Osteoblast (primary cell): ENCODE measurements at places on chromosomes 7 and 10. TPM values are rescaled to one million over a fixed set of nuclear protein-coding genes. Genes with fewer than 3 reads are reported as not detected.

DNA sequence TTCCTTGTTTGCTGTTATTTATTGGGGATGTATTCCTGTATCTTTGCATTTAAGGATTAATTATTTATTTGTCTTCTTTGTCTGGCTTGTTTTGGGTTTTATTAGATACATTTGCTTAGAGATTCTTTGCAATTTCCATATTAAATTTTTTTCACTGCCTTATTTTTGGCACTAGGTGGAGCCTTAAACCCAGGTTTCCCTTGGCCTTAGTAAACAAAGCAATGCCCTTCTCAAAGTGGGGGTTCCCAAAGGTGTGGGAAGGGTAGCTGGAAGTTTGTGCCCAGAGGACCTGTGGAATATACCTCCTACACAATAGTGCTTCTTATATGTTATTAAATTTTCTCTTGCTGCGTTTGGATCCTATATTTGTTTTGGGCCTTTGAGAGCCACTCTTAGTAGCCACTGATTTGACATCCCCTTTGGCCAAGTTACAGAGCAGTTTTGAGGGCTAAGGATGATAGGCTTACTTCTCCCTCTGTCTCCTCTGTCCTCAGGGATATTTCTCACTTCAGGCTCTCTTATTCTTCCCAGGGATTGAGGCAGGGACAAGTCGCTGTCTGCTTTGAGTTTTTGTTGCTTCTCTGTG lies 162.3 kb downstream of the ITGB1 start:
- no peak for DNase-seq

DNA sequence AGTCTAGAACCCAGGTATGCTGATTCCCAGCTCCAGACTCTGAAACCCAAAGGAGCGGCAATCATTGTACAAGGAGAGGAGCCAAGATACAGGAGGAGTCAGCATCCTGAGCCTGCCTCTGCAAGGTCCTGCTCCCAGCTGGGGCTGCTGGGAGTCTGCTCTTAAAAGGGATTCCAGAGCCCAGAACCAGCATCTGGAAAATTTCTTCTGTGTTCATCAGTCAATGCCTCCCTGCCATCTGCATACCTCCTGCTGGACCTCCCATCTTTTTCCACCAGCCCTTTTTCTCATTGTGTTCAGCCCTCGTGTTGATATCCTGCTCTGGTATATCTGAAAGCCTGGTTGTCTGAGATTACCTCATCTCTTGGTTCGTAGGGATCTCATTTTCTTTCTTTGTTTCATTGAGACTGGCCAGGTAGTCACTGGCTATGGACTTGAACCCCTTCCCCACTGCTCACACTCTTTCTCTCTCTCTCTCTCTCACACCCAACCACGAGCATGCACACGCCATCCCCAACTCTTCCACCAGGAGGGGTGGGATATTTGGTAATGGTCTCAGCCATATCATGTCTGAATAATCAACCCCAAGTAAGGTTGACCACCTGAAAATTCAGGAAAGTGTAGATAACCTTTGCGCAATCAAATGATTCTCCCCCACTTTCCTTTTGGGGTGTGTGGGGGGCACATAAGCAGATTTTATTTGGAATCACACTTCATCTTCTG lies 608.8 kb downstream of the LRMDA start:
- no peak for DNase-seq

DNA sequence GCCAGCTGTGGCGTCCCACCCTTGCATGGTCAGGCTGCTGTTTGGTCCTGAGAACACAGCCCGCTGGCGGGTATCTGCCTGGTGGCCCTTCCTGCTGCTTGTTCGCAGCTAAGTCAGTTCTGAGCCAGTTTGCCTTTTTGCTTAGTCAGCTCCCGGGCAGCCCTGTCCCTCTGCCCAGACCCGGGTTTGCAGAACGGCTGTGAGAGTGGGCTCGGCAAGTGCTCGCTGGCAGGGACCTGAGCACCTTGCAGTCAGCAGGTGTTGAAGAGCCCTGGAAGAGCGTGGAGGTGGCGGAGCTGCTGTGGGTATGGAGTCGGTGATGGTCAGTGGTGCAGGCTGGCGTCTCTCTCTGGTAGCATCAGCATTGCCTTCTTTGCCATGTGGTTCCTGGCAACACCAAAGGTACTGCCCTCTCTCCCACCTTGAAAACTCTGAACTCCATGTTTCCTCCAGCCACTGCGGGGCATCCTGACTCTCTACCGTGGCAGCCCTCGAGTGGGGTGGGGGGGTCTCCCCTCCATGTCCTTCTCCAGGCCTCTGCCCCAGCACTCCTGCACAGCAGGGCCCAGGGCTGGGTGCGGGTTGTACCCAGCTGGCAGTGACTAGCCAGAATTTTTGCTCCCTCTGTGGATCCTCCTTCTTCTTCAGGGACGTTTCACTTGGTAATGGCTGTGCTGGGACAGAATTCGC lies 4.6 kb downstream of the INPP5A start:
- peak; percentile 69 for DNase-seq

GRCh38 chr10:102580230-102580629 lies 64.0 kb upstream of the TRIM8 start:
- DNase-seq = peak; percentile 77

DNA sequence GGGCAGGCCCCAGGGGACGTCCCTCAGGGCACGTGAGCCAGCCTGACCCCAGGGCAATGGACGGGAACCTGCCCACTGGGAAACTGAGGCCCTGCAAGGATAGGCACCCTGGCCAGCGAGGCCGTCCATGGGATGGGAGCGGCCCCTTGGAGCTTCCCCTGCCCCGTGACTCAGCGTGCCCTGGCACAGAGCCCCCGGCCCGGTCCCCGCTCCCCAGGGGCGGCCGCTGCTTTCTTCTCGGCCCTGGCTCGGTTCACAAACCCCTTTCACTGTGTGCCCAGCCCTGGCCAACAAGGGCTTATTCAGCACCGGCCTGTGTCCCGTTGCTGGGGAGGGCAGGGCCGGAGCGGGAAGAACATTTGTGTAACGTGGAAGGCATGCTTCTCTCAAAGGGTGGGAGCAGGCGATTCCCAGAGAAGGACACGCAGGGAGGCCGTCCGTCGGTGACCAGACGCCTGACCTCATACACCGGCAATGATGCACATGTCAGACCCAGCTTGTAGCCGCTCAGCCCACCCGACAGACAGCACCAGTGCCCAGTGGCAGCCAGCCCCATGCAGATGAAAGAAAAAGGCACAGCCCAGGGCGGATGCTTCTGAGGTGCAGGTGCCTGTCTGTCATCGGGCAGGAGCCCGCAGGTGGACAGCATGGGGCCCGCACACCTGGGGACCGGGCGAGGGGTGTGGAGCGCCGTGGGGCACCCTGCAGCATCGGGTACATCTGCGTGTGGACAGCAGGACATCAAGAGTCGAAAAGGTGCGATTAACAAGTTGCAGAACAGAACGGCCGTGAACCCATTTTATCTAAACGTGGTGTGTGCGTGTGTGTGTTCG lies 94.5 kb downstream of the PDGFA start:
- DNase-seq = no peak

DNA sequence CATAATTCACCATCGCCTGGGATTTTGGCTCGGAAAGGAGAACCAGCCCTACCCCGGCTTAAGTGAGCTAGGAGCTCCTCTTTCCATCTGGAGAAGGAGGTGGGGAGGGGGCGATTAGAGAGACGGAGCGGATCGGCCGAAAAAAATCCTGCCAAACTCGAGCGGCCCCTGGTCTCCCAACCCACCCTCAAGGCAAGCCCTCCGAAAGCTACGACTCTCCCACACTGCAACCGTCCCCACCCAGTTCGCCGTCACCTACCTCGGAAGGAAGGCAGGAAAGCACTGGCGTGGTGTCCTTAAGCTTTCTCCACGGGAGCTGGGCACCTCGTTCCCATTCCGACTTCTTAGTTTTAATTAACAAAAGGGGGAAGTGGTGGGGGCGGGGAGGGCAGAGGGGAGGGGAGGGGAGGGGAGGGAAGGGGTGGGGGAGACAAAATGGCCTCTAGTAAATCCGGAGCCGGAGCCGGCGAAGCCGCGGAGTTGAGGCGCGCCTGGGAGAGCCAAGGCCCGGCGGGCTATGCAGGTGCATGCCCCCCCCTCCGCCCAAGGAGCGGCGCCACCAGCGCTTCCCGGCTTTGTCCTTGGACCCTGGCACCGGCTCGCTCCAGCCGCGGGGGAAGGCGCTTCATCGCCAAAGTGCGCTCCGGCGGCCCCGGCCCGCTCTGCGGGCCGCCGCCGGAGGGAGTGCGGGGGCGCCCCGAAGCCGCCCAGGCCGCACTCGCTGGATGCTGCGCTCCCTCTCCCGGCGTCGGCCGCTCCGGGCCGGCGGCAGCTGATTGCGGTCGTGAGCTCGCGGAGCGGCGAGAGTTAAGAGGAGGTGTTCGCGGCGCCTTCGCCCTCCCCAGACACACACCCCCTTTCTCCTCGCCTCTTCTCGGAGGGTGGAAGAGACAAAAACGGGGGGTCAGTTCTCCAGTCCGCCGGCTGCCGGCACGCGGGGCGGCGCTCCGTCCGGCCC lies at the start of gene LRRC4:
Gene LRRC4, minus strand, starts transcription at position 784 of the 958 bp plus-strand sequence. CDS start 797 bp downstream, outside the sequence.
- peak; percentile 98 for DNase-seq

GRCh38 chr10:13717936-13718772 lies 131.4 kb downstream of the PRPF18 start:
- peak; percentile 94 for DNase-seq

GRCh38 chr7:72032934-72033333 lies 379.2 kb downstream of the CALN1 start:
- DNase-seq = no peak

Gene SORBS1
- 0.29 and 0.72 TPM in 2 replicates for total RNA-seq
